Adrenal gland (tissue), 19 donors: ENCODE measurements at places on chromosomes 4 and X. TPM values are rescaled to one million over a fixed set of nuclear protein-coding genes. Genes with fewer than 3 reads are reported as not detected.

CDX4 gene
- not detected for polyA plus RNA-seq

OPRPN gene
- not detected for polyA plus RNA-seq

CXorf49 gene
- polyA plus RNA-seq = not detected

BTC gene
- 1.2 TPM for polyA plus RNA-seq

RBM46 gene
- polyA plus RNA-seq = not detected

TXK gene
- 1.9 TPM for polyA plus RNA-seq

GAGE1 gene
- polyA plus RNA-seq = not detected

SPANXD gene
- not detected for polyA plus RNA-seq

SLC9B1 gene
- polyA plus RNA-seq = 2.1 TPM

CHST7 gene
- polyA plus RNA-seq = 2.8 TPM

MSMO1 gene
- polyA plus RNA-seq = 1,372 TPM

PF4V1 gene
- not detected for polyA plus RNA-seq

ITGB1BP2 gene
- polyA plus RNA-seq = 0.31 TPM

PRDM5 gene
- 3.6 TPM for polyA plus RNA-seq
